ENCODE measurements at places on chromosomes 2 and 18. TPM values are rescaled to one million over a fixed set of nuclear protein-coding genes. Genes with fewer than 3 reads are reported as not detected.

DNA sequence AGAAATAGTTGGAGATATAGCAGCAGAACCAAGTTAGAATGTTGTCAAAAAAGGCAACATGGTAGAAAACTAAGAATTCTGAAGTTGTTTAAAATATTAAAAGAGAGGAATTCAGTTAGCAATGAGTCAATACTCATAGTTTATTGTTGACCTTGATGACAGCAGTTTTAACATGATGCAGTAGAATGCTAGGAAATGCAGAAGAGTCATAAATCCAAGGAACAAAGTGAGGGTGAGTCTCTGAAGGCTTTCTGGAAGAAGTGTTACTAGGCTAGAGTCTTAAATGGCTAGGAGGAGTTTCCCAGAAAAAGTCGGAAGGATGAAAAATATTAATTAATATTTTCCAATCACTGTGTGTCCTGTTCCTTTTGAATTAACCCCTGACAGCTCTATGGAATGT is 807.3 kb downstream of the TSN start:
- DNase-seq: no peak

- DNase-seq: no peak
Measured at GRCh38 chr2:100747996-100748615, 71.8 kb upstream of the NPAS2 start.

KCNG3 gene
- total RNA-seq: not detected

- no peak for DNase-seq
Measured at GRCh38 chr2:27664154-27664574, 475 bp downstream of the SLC4A1AP start.

- no peak for DNase-seq
Measured at GRCh38 chr2:159785195-159785594, 12.8 kb downstream of the CD302 start.

DNA sequence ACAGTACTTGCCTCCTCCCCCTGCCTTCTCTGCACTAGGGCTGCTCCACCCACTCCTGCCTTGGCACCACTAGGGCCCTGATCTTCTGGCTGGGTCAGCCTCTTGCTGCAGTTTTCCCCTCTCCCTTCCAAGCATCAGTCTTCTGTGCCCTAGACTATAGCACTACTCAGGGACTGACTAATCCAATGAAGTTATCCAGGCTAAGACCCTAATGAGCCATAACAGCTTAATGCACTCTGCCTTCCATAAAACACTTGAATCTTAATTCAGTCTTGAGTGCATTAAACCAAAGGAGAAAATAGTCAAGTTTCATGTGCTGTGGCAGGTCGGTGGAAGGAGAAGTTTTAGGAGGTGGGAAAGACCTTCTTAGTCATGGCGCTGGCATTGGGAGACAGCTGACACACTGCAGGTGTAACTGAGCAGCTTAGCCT is 95.7 kb downstream of the BIN1 start:
- no peak for DNase-seq

DNA sequence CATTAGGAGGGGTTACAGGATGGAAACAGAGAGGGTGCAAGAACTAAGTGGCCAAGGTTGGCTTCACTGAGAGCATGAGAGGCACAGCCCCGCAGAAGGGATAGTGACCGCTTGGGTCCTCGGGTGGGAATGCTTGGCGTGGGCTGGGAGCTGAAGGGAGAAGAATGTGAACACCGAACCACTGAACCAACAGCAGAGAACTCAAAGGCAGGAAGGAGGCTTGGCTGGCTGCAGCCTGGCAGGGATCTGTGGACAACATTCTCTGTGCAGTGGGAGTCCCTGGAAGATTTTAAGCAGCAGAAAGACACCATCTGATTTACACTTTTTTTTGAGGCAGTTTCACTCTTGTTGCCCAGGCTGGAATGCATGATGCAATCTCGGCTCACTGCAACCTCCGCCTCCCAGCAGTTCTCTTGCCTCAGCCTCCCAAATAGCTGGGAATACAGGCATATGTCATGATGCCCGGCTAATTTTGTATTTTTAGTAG is 33.9 kb downstream of the SOWAHC start:
- peak; percentile 65 for DNase-seq

GRCh38 chr2:218708086-218708485 is 2.5 kb upstream of the TTLL4 start:
- no peak for DNase-seq

PER2 gene
- total RNA-seq: 10.8 TPM

RAX gene
- not detected for total RNA-seq

- DNase-seq: no peak
Measured at GRCh38 chr2:237626813-237627440, 460 bp upstream of the LRRFIP1 start.

- no peak for DNase-seq
Measured at GRCh38 chr2:237673130-237674001, 46.0 kb downstream of the LRRFIP1 start.

- DNase-seq: no peak
Measured at GRCh38 chr2:46045888-46046287, 251.3 kb upstream of the EPAS1 start.

DNA sequence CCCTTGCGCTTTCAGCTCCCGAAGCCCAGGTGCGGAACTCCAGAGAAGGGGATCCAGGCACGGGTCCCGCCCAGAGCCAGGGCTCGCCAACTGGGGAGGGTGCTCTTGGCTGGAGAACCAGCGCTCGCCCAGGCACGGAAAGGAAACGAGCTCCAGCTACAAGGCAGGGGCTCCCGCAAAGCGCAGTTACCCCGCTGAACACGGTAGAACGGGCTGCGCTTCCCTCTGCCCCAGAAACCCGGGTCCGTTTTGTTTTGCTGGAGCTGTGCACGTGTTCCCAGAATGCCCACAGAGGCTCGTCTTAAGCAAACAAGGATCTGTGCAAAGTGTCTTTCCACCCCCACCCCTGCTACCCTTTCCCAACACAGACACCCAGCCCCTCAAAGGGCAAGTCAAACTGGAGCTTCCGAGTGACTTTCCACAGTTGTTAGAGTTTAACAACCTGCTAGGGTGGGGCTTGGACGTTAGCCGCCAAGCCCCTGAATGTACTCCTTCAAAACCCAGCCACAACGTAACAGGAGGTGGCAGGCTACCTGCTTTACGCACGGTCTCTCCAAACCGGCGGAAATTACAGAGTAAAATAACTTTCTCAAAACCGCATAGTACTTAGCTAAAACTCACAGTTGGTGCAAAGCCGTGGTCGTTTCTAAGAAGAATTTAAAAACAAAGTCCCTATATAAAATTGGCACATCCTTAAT is 775 bp downstream of the RNF125 start:
- peak; percentile 28 for DNase-seq

PLEKHB2 gene
- 43.3 TPM for total RNA-seq

DNA sequence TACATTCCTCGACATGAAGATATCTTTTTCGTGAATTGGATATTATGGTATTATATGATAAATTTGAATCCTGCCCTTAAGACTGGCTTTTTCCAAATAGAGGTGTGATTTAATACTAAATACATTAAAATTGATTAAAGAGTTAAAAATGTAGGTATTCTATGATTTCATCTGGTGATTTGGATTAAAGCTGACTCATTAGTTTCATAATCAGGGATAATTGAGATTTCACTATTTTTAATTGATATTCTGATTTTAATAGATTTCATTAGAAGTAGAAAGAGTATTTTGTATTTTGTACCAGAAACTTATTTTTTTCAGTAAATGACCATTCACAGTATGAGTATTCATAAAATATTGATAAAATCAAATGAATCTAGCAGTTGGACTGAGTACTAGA is 524.1 kb downstream of the PLCL1 start:
- DNase-seq: no peak

- no peak for DNase-seq
Measured at GRCh38 chr2:128444121-128444771, 125.6 kb upstream of the HS6ST1 start.

ELOA2 gene
- total RNA-seq: not detected

BMP10 gene
- not detected for total RNA-seq

IL18R1 gene
- total RNA-seq: 6.8 TPM

QPCT gene
- total RNA-seq: 1.7 TPM

GRCh38 chr18:40249390-40250080 is 1705.5 kb upstream of the PIK3C3 start:
- no peak for DNase-seq

DNA sequence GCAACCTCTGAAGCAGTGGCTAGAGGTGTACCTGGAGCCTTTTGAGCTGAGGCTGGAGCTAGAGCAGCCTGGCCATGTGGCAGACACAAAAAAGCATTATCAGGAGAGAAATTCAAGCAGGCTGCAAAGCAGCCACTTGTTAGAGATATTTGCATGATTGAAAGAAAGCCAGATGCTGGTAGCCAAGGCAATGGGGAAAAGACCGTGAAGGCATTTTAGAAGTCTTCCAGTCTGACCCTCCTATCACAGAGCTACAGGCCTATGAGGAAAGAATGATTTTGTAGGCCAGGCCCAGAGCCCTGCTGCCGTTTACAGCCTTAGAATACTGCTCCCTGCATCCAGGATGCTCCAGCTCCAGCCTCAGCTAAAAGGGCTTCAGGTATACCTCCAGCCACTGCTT is 41.4 kb upstream of the TNP1 start:
- DNase-seq: no peak

DNA sequence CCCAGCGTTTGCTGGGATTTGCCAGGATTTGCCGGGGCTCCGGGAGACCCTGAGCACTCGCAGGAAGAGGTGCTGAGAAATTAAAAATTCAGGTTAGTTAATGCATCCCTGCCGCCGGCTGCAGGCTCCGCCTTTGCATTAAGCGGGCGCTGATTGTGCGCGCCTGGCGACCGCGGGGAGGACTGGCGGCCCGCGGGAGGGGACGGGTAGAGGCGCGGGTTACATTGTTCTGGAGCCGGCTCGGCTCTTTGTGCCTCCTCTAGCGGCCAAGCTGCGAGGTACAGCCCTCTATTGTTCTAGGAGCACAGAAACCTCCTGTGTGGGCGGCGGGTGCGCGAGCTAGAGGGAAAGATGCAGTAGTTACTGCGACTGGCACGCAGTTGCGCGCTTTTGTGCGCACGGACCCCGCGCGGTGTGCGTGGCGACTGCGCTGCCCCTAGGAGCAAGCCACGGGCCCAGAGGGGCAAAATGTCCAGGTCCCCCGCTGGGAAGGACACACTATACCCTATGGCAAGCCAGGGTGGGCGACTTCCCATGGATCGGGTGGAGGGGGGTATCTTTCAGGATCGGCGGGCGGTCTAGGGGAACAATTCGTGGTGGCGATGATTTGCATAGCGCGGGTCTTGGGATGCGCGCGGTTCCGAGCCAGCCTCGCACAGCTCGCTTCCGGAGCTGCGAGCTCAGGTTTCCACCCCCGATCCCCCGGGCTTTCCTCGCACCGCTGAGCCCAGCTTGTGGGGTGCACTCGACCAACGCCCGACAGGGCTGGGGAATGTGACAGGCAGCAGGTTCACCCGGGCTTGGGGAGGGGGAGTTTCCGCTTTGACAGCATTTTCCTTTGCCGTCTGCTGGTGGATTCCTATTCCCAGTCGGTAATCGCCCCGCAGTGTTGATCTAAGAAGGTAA is 2.8 kb downstream of the ONECUT2 start:
- peak; percentile 46 for DNase-seq

- peak; percentile 14 for DNase-seq
Measured at GRCh38 chr2:150733051-150733618, 245.7 kb upstream of the RND3 start.

- DNase-seq: peak; percentile 54
Measured at GRCh38 chr2:201622306-201622970, 20.9 kb downstream of the TMEM237 start.

SAG gene
- not detected for total RNA-seq

DNA sequence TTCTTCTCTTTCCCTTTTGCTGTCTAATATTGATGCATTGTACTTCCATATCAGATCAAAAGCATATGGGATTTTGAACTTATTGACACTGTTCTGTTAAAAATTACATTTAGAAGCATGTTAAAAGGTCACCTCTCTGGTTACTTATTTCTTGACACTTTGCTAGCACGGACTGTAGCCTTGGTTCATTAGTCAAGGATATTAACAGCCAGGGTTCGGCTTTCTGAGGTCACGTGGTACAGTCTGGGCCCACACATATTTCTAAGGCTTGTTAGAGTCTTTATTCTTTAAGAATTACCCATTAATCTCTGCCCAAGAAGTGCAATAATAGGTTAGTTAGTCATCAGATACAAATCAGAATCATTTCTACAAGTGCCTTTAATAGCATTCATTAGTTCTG is 1035.8 kb upstream of the FANCL start:
- DNase-seq: no peak

DNA sequence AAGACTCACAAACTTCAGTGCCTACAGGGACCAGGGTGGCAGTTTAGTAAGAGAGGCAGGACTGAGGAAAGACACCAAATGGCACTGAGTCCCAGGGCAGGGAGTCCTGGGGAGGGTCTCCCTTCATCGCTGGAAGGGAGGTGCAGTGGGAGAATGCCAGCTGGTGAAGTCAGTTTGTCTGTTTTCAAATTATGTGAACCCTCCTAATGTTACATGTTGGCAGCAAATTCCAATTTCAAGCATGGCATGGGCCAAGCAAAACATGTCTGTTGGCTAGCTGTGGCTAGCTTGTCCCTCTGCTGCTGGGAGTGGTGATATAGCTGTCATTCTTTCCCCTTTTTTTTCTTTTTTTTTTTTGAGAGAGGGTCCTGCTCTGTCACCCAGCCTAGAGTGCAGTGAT is 55.9 kb upstream of the HAAO start:
- peak; percentile 50 for DNase-seq

GRCh38 chr18:47930199-47930930 is at the start of gene SMAD2:
SMAD2 (minus strand) TSS chr18:47930659; CDS start chr18:47896756, 33,903 bp downstream.
- peak; percentile 69 for DNase-seq

- peak; percentile 40 for DNase-seq
Measured at GRCh38 chr18:3874125-3874524, 424.2 kb downstream of the TGIF1 start.

DCDC2C gene
- not detected for total RNA-seq

GRCh38 chr2:69616755-69617154 is 26.8 kb downstream of the AAK1 start:
- DNase-seq: no peak

MLPH gene
- 5.2 TPM for total RNA-seq

LINC00305 gene
- not detected for total RNA-seq

TBR1 gene
- total RNA-seq: not detected

PROC gene
- not detected for total RNA-seq

GRCh38 chr2:8848328-8849100 is 11.1 kb upstream of the KIDINS220 start:
- no peak for DNase-seq

DNA sequence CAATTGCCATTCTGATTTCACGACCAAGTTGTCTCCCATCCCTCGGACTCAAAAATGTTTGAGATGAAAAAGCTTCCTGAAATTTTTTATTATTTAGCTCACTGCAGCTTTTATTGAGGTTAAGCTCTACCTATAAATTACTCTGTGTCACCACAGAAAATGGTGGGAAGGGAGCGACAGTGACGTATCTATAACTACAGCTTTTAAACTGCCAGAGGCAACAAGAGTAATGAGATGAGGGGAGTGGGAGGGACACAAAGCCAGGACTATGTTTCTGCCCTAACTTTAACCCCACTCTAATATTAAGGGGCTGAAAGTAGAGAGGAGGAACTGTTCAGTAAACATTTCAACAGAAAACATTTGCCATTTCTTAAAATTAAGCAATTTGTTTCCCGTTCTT is 37.4 kb downstream of the SMAD2 start:
- no peak for DNase-seq

GRCh38 chr2:165961818-165962217 is 8.2 kb upstream of the TTC21B start:
- no peak for DNase-seq
